ENCODE measurements at places on chromosomes 7 and 10.
A peak's percentile ranks its signal among the peaks of the same experiment; 100 is the strongest.

DNA sequence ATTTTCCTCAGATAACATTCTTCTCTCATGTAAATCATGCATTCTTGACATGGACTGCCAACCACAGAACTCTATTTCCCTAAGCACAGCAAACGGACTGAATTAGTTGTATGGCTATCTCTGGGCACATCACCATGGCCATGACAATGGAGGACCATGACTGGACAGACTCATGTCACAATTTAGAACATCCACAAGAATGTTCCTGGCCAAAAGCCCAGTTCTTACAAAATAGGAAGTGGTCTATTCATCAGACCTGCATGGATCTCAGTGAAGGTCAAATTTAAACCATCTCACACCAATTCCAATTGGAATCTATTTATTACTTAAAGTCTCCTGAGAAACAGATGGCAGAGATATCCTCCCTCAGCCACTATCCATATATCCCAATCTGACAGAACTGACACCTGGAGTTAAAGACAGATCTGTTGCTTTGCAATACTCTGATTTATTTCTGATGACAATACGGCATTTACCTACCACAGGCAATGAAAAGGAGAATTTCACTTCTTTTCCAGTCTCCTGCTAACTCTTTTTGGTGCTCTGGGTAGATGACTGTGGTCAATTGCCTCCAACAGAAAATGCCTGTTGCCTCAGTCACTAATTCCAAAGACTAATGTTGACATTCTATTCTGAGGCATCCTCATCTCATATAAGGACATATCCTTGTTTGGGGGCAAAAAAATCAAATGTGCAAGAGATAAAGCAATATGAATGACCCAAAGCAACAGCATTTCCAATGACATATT, 254.8 kb downstream of the HTR7 start:
- no peak for DNase-seq

DNA sequence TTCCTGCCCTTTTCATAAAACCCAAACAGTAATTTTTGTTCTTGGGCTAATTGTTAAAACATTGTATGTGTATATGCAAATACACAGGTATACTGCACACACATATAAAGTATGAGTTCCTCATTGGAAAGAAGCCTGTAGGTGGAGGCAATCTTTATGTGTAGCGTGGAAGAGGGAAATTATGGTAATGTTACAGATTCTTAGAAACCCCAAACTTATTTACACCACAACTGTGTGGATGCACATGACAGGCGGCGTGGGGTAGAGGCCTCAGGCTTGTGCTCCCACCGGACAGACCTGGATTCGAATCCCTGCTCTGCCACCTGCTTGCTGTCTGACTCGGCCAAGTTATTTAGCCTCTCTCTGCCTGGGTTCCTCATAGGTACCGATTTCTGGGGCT, 223.0 kb downstream of the CELF2 start:
- DNase-seq: no peak

GRCh38 chr7:134795231-134795630, 15.8 kb downstream of the CALD1 start:
- DNase-seq: no peak

GRCh38 chr7:138625084-138625848, 75.9 kb downstream of the SVOPL start:
- DNase-seq: no peak

GRCh38 chr10:15439341-15439842, 68.3 kb upstream of the FAM171A1 start:
- peak; percentile 90 for DNase-seq

DNA sequence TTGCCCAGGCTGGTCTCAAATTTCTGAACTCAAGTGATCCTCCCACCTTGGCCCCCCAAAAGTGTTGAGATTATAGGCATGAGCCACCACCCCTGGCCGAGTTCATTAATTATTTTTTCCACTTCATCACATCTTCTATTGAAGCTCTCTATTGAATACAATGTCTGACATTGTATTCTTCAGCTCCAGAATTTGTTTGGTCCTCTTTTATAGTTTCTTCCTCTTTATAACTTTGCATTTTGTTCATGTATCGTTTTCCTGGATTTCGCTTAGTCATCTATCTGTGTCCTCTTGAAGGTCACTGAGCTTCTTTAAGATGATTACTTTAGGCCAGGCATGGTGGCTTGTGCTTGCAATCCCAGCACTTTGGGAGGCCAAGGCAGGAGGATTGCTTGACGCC, 30.2 kb downstream of the NOM1 start:
- DNase-seq: no peak

- no peak for DNase-seq
Observed at GRCh38 chr10:33507662-33508425, 173.4 kb upstream of the NRP1 start.

DNA sequence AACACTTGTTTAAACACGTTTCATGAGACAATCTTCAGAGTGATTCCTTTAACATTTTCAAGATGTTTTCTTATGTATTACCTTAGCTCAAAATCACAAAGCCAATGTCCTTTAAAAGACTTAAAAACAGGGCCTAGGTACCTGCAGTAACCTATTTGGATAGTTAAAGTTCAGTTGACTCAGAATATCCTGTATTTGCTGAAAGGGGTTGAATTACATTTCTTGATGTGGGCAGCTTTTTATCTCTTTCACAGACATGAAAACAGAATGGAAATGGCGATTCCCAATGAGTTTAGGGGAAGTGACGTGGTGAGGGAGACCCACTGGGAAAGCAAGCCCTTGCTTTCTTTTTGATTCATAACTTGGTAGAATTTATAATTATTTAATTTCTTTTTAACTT, 324.4 kb upstream of the AOAH start:
- no peak for DNase-seq

- no peak for DNase-seq
Observed at GRCh38 chr7:41130561-41131236, 572.2 kb downstream of the INHBA start.

- DNase-seq: no peak
Observed at GRCh38 chr10:56728349-56728748, 367.3 kb upstream of the ZWINT start.

- DNase-seq: no peak
Observed at GRCh38 chr7:50037086-50037485, 56.0 kb downstream of the ZPBP start.

DNA sequence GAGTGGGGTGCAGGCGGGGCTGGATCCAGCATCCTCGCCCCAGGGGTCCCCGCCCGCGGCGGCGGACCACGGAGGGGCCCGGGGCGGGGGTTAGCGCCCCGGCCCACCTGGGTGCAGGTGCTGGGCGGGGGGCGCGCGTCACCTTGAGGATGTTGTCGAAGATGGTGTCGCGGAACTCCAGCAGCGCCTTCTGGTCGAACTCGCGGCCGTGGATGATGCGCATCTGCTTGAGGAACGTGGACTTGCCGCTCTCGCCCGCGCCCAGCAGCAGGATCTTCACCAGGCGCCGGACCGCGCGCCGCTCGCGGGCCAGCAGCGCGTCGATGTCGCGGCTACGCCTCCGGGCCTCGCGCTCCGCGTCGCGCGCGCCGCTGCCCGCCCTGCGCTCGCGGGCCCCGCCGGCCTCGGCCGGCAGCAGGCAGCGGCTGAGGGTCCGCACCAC, 376 bp downstream of the GNA12 start:
- DNase-seq: no peak

DNA sequence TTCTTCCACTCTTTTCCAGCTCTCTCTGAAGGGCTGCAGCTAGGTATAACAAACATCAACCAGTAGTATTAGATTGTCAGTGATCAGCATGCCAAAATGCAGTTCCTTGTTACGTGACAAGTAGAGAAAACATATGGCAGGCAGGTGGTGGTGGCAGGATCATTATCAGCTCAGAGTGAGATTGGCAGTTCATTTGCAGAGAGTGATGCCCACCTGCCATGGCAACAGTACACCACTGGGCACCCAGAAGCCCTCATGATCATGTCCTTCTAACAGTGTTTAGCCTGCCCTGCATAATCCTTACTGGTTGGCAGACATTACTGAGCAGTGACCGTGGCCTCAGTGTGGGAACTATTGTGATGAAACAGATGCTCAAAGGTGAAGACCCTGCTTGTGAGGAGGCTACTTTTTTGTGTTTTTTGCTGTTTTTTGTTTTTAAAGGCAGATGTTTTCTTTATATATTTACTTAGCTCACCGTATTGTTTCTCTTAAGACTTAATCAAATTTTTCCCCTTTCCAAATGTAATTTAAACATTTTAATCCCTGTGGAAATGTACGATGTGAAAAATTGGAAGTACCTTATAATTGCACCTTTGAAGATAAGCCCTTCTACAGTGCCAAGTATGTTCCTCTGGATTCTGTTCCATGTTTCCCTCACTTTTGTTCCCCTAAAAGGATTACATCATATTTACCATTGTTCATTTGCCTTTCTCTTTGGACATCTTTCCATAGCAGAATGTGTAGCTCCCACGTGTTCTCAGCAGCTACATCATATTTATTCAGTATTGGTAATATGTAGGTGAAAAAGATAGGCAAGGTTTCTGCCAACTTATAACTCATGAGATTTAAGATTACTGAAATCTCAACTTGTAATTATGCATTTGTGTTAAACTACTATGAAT, 179.6 kb downstream of the SND1 start:
- DNase-seq: no peak

GRCh38 chr10:73932620-73933112, 21.7 kb downstream of the PLAU start:
- DNase-seq: no peak

DNA sequence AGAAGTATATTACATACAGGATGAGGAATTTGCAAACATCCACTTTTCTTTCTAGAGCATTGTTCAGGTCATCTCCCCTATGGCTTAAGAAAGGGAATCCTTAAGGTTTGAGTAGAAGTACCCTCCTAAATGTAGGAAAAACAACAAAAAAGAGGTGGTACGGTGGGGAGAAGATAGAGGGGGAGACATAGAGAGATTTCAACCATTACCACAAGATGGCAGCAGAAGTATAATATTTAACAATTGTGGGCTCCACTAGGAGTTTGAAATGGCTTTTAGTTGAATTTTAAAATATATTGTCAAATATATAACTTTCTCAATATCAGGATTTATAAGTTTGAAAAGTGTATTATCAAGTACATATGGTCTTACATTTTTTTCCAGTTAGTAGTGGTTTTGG, 72.7 kb upstream of the PRKG1 start:
- no peak for DNase-seq

DNA sequence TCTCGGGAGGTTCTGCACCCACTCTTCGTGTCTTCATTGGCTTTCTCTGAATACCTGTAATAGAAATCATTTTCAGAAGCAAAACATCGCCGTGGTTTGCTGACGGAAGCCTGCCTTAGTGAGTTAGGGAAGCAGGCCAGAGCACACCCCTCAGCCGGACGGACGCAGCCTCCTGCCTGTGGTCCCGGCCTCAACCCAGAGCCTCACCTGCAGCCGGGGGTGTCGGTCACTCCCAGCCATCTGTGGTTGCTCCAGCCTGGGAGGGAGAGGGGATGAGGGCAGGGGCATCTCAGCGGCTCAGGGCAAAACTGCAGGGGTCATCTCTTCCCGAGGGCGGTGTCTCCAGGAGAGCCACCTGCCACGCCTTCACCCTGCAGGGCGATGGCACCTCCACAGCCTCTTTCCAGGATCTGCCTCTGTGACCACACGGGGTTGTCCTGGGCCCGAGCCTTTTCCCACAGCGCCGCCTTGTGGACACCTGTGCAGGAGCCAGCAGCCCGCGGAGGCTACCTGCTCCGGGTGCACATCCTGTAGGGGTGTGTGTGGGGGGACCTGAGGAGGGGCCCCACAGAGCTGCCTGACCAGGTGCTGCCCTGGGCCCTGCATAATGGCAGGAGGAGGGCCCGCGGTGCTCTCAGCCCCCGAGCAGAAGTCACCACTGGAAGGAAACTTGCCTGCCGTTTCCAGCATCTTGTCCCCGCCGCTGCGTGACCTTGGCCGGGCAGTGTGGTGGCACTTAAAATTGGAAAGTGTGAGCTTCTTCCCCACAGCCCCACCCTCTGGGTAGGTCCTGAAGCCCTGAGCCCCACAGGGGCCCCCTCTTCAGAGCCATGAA, 21.6 kb upstream of the AP5Z1 start:
- DNase-seq: no peak

DNA sequence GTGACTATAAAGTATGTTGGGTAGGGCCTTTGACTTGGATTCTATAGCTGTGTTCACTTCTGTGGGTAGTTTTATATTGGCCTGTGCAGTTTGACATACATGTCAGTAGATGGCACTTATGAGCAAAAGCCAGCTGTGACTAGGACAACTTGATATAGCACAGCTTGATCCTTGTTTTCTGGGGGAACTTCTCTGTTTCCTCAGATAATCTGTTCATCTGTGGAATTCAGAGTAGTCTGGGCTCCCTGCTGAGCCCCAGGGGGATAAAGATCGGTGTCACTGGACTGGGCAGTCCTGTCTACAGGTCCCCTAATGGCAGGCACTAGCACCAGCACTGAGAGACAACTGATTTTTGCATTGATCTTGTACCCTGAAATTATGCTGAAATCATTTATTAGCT, 25.4 kb downstream of the CYP2C9 start:
- DNase-seq: peak; percentile 18

DNA sequence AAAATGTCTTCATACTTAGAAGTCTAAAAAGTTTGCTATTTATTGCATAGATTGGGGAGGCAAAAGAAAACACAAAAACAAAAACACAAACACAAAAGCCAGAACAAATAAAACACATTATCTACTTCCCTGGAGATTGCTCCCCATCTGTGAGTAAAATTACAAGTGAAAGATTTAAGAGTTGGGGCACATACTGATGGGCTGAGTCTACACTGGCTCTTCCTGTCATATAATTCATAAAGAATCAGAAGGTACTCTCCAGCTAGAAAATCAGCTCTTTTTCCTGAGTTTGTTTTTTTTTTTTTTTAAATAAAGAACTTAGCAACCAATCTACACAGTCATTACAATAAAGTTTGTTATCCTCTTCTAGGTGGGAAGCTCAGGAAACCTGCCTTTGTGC, 192.4 kb upstream of the LRRN3 start:
- no peak for DNase-seq

- DNase-seq: no peak
Observed at GRCh38 chr7:706721-707120, 19.8 kb upstream of the DNAAF5 start.

DNA sequence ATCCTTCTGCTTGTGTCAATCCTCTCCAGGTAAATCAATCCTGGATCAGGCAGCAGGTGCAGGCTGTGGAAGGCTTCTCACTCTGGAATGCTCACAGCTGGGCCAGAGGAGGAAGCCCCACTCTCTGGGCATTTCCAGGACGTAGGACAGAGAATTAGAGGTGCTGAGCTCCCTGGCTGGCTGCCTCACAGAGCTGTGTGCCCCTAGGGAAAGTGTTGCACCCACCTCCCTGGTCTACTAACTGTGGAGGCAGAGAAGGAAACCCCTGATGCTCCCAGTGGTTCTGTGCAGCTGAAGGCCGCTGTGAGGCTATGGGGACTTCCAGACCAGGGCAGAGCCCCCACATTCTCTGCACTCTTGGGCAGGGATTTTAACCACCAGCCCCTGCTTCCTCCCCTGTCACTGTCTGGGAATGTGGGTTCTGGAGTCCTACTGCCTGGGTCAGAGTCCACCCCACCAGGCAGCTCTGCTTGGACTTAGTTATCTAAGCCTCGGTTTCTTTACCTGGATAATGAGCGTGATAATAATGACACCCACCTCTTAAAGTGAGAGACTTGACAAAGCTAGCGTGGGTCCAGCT, 73.5 kb upstream of the EEPD1 start:
- no peak for DNase-seq

Data from T1000 (cell line).